Activated CD8-positive, alpha-beta memory T cell treated with anti-CD3 and anti-CD28 coated beads, Interleukin-2, amount 50 U/mL, for 4 hours (primary cell): ENCODE measurements at places on chromosomes 11 and 22.
A peak's percentile ranks its signal among the peaks of the same experiment; 100 is the strongest.

- DNase-seq = no peak
Observed at GRCh38 chr11:101955701-101956100, 39.4 kb upstream of the ANGPTL5 start.

DNA sequence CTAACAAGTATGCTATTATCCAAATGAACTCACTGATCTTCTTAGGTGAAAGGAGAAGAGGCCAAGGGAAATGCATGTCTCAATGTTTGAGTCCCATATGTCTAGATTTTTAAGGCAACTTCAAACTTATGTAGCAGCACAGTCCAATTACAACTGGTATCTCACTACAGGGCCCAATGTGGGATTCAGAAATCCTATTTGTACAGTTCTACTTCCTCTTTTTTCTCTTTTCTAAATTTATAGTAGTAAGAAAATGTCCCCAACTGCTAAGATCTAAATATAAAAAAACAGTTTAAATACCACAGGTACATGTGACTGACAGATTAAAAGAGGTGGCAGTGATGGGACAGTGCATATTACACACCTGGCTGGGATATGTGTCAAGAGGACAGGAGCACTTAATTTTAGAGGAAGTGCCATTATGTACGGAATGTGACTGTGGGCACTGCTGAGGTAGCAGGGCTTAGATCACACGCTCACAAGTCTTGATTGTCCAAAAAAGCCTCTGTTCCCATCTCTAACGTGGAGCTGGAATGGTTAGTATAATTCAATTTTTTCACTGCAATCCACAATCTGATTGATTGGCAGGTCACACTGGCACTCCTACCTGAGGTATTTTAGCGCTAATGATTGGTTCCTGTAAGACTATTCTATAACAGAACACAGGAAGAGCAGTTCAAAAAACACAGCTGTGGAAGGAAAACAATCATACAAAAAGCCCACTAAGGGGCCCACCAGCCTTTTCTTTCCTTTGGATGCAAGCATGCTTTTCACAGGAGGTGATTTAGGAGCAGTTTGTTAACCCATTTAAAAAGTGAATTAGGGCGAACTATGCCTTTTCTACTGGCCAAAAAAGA, 34.6 kb downstream of the APOL5 start:
- no peak for DNase-seq

GRCh38 chr11:61897387-61898246, 6.3 kb upstream of the FADS3 start:
- DNase-seq = peak; percentile 82

DNA sequence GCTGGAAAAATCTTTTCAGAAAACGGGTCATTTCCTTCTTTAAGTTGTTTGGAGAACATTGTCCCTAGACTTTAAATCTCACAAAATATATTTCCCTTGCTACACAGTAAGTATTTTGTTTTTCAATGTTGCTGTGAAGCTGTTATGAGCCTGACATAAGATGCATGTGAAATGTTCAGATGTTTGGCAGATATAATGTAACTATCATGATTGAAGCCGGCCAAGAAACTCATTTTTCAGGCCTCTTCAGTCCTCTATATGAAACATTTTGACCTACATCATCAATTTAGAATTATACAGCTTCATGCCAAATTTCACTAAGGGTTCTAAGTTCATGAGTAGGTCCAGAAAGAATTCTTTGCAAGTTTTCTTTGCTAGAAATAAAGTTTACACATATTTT, 133.8 kb downstream of the JRKL start:
- no peak for DNase-seq

DNA sequence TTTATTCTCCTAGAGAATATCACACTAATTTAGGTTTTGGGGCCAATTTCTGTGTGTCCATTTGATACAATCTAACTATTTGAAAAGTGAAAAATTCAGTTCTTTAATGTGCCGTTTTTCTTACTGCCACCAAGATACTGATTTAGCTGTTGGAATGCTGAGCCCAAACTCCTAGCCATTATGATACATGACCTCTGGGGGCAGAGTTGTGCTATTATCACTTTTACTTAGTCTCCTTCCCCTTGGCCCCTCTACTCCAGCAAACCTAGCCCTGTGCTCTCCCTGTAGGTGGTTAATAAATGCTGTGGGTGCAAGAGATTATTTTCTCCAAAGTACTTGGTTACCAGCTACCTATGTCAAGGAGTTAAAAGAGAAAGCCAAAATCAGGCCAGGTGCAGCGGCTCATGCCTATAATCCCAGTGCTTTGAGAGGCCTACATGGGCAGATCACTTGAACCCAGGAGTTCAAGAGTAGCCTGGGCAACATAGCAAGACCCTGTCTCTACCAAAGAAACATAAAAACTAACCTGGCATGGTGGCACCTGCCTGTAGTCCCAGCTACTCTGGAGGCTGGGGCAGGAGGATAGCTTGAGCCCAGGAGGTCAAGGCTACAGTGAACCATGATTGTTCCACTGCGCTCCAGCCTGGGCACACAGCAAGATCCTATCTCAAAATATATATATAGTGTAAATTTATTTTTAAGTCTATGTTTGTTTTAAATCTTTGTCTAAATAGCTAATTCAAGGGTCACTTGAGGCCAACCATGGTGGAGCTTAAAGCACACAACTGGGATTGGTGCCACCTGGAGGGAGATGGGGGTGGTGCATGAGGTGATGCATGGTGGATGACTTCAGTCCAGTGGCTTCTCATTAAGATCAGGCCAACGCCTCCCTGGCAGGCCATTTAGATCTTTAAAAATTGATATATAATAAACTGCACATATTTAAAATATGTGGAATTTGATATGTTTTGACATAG, 193.2 kb upstream of the PLET1 start:
- DNase-seq = peak; percentile 40

DNA sequence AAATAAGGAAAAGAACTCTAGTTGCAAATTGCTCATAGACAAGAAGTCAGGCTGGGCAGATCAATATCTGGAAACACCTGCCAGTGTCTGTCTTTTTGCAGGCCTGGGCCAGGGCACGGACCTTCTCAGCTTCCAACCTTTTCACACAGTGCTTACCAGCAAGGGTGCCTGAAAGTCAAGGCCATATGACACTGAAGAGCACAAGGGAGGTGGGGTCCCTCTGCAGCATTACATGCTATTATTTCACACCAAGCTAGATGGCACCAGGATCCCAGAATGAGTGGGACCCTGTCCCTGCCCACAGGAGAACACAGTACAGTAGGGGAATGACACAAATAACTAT, 5.9 kb upstream of the PEX26 start:
- no peak for DNase-seq
